CD4-positive, alpha-beta T cell (primary cell): ENCODE measurements at places on chromosomes 16 and 17.

- no peak for DNase-seq
These were observed 1.8 kb downstream of the UBE2G1 start for GRCh38 chr17:4364622-4365041.

GRCh38 chr17:60135951-60136666 lies 13.7 kb upstream of the CA4 start:
- no peak for DNase-seq

- no peak for DNase-seq
These were observed 37.9 kb downstream of the SIAH1 start for GRCh38 chr16:48347191-48347865.

DNA sequence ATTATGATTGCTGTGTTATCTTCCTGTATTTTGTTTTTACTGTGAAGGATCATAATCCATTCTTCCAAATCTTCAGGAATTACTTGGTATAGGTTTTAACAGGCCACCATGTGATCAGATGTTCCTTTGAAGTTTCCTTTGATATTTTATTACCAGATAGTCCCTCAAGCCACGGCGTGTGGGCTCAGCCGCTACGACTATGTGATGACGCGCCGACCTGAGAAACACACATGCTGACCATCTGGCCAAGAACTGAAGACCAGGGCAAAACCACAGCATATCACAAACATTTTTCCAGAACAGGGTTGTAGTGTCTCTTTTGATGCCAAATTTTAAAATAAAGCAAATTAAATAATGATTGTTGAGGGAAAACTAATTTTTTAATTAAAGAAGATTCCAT lies 47.3 kb downstream of the ZCCHC14 start:
- DNase-seq, result no peak

- peak; percentile 30 for DNase-seq
These were observed 18.9 kb downstream of the CDR2 start for GRCh38 chr16:22355487-22355908.

DNA sequence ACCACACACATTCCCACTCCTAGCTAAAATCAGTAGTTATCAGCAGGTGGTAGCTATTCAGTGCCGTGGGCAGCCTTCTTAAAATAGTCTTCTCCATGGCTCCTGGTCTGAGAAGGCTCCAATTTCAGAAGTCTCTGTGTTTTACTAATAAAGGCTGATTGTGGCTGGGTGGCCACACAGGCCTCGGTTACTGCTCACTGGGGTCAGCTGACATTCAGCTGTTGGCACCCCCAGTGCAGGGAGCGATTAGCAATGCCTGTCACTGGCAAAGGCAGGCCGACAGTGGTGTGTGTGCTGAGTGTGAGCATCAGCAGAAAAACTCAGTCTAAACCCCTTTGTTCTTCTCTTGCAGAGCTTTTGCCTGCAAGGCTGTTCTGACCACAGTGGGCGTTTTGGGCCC lies 16.6 kb upstream of the DBNDD1 start:
- no peak for DNase-seq

GRCh38 chr17:10797476-10798328 lies 6.2 kb downstream of the TMEM238L start:
- DNase-seq, result no peak

DNA sequence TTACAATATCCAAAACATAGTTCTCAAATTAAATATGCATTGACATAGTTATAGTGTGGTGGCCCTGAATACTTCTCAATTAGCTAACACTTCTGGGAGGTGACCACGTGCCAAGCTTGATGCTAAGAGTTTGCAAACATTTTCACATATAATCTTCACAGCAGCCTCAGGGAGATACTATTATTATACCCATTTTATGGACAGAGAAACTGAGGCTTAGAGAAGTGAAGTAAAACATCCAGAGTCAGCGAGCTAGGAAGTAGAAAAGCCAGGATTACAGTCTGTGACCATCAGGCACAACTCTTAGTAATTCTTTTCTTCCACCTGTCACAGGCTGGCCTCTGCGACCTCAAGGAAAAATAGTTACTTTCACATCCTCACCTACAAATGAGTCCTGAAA lies 102.2 kb upstream of the IRX6 start:
- DNase-seq, result no peak

DNA sequence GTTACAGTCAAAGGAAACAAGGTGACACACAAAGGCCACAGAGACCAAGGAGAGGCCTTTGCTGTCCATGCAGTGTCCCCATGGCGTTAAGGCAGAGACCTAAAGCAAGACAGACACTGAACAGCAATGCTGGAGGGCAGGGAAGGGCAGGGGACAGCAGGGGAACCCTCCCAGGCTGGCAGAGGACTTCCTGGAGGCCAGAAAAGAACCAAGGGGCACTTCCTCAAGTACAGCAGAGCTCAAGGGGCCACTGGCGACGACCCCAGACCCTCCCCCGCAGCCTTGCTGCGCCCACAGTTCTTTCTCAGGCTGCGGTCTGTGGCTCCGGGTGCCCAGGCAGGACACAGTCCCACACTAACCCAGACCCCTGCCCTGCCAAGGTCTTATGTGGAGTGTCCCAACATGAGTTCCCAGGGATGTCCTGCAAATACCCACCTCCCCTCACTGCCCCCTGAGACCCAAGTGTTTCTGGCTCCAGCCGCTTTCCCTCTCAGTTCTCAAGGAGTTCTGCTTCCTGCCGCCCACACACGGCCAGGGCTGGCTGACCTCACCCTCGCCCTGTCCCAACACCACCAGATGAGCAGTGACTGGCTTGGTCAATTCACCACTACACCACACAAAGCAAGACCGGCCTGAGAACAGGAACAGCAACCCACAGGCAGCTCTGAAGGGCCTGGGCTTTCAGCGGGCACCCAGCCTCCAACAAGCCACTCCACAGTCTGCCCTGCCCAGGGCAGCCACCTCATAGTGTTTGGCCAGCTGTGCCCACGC lies 4.2 kb downstream of the CLCN7 start:
- no peak for DNase-seq

- DNase-seq, result no peak
These were observed 275.4 kb downstream of the SEC14L1 start for GRCh38 chr17:77416105-77416713.
